ENCODE measurements at places on chromosomes 13 and 19. TPM values are rescaled to one million over a fixed set of nuclear protein-coding genes. Genes with fewer than 3 reads are reported as not detected.
A peak's percentile ranks its signal among the peaks of the same experiment; 100 is the strongest.

HS6ST3 gene
- total RNA-seq, result not detected

ZFP14 gene
- total RNA-seq, result 0.73 TPM

FFAR2 gene
- total RNA-seq, result not detected

MAP4K1 gene
- total RNA-seq, result 126 TPM

ZNF578 gene
- 0.23 TPM for total RNA-seq

ZNF558 gene
- 30.7 TPM for total RNA-seq

PALM3 gene
- total RNA-seq, result not detected

LRRC25 gene
- total RNA-seq, result not detected

DNA sequence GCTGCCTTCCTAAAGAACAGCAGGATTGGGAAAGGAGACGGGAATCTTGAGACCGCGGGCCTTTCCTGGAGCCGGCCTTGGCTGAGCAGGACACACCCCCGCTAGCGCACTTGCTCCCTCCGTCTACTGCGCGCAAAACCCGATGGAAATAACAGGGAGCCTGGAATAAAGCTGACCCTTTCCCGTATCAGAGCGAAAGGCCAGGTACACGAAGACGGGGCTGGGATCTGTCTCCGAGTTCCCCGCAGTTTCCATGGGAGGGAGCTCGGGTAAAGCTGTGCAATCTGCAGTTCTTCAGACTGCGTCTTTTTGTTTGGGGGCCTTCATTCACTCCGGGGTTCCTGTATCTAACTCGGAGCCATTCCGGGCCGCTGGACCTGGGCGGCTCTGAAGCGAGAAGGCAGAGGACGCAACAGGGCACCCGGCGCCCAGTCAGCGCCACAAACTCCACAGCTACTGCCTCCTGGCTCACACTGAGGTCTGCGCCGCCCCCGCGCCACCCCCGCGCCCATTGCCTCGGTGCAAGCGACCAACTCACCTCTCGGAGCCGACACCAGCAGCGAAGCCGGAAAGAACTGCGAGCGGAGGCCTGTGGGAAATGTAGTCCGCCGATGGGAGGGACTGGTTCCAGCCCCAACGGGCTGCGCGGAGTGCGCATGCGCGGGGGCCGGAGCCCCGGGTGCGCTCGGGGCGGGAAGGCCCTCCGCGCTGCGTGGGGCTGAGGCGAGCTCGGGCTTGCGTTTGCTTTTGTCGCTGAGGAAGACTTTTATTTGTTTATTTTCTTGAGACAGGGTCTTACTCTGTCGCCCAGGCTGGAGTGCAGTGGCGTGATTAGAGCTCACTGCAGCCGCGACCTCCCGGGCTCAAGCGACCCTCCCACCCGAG lies at the start of gene ZFP14:
Gene ZFP14 (minus strand): TSS at position 577 of the 885 bp plus-strand sequence. CDS start 11,309 bp downstream, outside the sequence.
- peak; percentile 93 for DNase-seq

DNA sequence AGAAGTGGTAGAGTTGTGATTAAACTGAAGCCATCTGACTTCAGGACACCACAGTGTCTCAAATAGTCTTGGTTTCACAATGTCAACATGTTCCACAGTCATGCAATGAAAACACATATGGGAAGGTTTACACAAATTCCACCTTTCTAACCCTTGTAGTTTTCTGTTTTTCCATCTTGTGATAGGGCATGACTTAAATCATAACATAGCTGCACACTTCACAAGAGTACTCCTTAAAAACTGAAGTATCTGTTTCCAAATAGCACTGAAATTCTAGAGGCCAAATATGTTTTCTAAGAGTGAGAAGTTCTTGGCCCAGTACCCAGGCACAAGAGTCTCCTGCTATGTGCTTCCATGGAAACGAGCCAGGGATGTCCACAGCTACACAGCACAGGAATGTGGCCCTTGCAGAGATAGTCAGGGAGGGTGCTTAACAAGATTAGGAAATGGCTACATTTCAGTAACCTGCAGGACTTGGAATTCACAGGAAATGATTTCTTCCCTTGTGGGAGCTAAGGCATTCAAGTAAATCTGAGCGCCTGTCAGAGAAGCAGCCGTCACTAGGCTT lies 269.1 kb downstream of the NDFIP2 start:
- DNase-seq, result no peak

GRCh38 chr13:45040622-45041021 lies 51.3 kb downstream of the GPALPP1 start:
- DNase-seq, result no peak

GRCh38 chr13:44780591-44781280 lies 204.6 kb upstream of the TSC22D1 start:
- no peak for DNase-seq

GRCh38 chr13:106145997-106146864 lies 389.2 kb downstream of the EFNB2 start:
- no peak for DNase-seq

DNA sequence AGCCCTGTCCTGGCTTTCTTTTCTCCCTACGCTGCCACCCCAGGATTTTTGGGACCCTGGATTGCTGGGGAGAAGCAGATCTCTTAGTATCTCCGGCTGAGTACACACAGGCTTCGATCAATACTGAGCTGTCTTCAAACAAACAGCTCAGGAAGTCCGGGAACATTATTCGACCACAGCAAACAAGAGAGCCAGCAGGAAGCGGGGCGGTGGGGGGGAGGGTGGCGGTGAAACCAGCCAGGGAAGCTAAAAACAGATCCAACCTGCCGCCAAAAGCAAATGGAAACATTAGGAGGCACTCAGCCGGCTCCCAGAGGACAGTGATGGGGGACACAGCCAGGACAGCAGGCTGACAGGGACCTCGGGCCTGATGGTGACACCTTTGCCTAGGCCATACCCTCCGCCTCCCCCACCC lies 12.2 kb upstream of the BCAM start:
- DNase-seq, result no peak

DNA sequence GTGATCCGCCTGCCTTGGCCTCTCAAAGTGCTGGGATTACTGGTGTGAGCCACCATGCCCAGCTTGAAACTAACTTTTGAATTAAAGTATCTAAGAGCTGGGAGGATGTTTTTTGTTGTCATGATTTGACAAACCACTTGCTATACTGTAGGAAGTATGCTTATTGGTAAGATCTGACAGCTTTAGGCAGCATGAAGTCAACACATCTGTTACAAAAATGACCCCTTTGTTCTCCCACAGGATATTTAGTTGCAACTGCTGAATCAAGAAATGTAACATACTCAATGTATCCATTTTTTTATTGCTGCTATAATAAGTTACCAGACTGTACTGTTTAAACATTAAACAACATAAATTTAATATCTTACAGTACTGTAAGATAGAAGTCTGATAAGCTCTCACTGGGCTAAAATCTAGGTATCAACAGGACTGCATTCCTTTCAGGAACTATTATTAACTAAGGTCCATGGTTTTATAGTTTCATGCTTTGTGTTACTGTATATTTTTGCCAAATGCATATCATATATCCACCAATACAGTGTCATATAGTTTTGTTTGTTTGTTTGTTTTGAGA lies 22.8 kb upstream of the LRP3 start:
- no peak for DNase-seq

- no peak for DNase-seq
Observed at GRCh38 chr13:30153545-30154426, 153.6 kb downstream of the KATNAL1 start.

DNA sequence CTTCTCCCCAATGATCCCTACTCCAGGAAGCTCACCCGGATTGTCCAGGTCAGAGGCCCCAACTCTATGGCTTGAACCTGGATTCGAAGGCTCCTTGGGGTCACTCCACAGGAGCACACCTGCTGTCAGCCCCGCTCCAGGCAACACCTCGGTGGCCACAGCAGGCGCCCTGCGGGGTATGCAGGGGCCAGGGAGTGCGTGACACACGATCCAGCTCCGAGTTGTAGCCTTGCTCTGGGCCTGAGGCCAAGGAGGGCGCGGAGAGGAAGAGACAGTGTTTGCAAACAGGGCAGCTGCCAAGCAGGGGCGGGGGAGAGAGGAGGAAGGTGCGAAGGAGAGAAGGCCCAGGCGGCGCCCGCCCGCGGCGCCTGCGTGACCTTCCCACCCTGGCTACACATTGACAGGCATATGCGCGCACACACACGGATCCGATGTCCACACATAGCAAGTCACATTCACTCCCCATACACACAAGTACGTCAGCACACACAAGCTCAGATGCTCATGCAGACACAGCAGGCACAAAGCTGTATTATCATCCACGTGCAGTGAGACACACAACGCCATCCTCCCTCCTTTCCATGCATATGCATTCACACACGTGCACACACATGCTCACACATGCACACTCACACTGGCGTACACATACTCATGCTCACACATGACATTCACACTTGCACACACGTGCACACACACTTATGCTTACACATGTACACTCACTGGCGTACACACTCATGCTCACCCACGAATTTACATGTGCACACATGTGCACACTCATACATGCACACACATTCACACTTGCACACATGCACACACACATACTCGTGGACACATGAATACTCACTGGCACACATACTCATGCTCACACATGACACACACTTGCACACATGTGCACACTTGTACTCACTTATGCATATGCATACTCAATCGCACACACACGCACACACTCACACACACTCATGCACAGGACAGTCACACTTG lies 10.4 kb downstream of the SBK2 start:
- DNase-seq, result no peak

DNA sequence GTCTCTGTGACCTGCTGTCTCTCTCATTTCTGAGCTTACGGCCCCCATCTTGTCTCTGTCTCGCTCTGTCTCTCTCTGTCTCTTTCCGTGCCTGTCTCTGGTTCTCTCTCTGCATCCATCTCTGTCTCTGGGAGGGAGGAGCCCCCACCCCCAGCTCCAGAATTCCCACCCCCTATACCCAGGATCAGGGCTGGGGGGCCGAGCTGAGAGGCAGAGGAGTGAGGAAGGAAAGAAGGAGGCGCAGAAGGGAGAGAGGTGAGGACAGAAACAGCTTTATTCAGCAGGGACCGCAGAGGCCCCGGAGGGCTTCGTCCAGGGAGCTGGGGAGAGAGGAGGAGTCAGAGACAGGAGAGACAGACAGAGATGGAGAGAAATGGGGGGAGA lies 14.0 kb downstream of the JOSD2 start:
- no peak for DNase-seq

GRCh38 chr19:49224879-49225278 lies 67.3 kb downstream of the TRPM4 start:
- no peak for DNase-seq

- no peak for DNase-seq
Observed at GRCh38 chr13:93045836-93046235, 180.8 kb upstream of the GPC6 start.

DNA sequence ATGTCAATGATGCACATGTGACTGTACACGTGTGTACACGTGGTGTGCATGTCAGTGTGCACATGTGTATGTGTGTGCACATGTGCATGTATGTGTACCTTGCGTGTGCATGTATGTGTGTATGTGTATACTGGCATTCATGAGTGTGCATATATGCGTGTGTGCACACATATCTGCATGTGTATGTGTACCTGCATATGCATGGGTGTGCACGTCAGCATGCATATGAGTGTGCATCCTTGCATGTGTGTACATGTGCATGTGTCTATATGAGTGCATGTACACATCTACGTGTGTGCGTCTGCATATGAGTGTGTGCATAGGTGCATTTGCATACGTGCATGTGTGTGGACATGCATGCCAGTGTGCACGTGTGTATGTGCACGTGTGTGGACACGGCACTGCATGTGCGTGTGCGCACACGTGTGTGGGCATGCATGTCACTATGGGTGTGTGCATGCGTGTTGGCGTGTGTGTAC lies 48.5 kb downstream of the GADD45B start:
- DNase-seq, result no peak
